ENCODE measurements at places on chromosomes 13 and 19.

- no peak for DNase-seq
These were observed 1555.4 kb upstream of the MIR17HG start for GRCh38 chr13:89791971-89792630.

DNA sequence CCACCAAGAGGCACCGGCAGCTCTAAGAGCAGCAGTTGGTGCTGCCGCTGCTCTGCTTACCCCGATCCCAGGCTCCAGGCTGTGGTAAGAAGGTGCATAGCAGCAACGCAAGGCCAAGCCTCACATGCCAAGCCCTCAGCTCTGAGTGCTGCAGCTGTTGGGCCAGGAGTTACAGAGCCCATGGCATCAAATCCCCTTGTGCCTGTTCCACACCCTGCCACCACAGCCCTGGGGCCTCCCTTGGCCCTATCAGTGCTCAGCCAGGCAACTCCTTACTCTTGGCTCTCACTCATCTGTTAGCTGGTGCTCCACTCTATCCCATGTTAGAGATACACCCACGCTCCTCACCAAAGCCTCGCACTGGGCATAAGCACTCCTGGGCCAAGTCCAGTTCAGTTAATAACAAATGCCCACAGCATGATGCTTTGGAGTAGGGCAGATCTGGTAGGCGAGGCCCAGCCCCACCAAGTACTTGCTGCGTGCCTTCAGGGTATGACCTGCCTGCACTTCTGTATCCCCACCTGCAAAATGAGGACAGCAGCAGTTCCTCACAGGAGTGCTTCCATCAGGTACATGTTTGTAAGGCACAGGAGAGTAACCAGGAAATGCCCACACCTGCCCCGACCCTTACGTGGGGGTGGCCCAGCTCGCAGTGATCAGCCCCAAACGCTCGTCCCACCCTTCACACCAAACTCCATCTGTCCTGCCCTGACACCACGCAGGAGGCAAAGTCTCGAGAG is 16.2 kb downstream of the AKAP8L start:
- no peak for DNase-seq

DNA sequence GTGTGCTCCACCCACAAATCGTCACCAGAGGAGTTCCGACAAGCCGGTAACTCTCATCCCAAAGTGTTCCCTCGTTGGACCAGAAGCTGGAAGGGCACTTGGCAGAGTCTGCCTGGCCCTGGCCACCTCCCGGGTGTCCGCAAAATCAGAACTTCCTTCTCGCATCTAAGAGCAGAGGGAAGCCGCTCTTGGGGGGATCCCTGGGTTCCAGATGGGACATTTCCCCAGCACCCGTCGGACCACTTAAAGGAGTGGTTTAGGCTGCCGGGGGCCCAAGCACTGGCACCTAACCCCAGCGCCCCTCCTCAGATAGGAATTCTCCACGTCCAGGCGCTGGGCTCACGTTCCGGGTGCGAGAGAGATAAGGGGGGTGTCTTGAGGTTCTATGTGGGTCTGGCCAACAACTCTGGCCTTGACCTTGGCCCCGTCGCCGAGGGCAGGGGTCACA is 857 bp upstream of the MAP2K7 start:
- DNase-seq, result no peak

GRCh38 chr19:44943801-44944249 is 1.8 kb downstream of the APOC4 start:
- DNase-seq, result no peak

GRCh38 chr13:21657538-21657937 is 13.3 kb upstream of the FGF9 start:
- no peak for DNase-seq

GRCh38 chr13:39506559-39507390 is 96.2 kb downstream of the LHFPL6 start:
- no peak for DNase-seq

DNA sequence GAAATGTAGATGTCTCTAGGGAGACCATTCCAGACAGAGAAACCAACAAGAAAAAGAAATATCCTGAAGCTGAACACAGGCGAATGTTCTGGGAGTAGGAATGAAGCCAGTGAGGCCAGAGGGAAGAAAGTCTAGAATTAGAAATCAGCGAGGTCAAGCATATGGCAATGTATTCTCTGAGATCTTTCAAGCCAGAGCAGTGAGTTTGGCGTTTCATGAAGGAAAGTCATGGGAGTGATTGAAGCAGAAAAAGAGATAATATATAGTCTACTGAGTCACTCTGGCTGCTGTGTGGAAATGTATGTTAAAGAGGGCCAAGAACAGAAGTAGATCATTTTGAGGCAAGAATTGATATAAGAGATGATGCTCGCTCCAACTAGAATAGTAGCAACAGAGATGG is 576.0 kb downstream of the PCDH17 start:
- DNase-seq, result no peak

GRCh38 chr19:50554212-50554611 is 14.0 kb downstream of the LRRC4B start:
- DNase-seq, result no peak

DNA sequence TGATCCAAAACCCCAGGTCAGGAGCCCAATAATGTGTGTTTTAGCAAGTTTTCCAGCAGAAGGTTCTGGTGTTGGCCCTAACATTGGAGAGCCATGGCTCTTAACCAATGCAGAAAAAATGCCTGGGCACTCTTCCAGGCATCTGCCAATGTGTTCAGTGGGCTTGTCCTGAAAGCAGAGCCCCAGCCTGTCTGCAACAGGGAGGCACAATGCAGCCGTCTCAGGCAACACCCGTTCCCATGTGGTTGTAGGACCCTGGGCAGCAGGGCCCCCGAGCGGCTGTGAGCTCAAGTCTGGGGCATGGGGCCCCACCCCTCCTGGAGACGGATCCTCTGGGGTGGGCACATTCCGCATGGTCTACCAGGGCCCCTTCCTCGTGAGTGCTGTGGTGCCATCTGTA is 58.1 kb upstream of the SIAH3 start:
- DNase-seq, result no peak

- no peak for DNase-seq
These were observed 21.4 kb downstream of the PABPC3 start for GRCh38 chr13:25117312-25117711.

DNA sequence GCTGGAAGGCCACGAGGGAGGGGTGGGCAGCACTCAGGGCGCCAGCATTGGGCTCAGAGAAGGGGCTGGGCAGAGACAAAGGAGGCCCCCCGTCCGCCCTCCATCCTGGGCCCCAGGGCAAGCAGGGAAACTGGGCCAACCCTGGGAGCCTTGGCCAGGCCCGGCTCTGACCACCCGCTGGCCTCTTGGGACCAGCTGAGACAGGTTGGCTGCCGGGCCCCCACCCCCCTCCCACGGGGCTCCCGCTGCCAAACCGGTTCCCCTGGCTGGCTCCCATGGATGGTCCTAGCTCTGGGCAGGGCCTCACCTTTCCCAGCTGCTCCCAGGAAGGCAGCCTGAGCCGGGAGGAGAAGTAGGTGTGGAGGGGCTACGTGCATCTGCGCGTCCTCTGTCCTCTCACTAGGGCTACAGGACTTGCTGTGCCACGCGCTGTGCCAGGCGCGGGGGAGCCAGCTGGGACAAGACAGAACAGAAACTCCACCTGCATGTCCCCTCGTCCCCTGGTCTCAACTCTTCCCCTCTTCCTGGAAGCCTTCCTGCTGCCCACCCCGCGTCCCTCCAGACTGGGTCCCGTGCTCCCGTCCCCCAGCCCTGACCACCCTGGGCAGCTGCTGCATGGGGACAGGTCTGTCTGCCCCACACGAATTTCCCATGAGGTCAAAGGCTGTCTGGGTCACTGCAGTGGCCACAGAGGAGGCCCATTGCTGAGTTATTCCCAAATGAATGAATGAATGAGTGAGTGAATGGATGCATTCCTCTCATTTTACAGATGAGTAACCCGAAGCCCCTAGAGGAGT is 29.1 kb upstream of the NCCRP1 start:
- DNase-seq, result no peak

GRCh38 chr13:47832458-47832972 is 168.6 kb downstream of the SUCLA2 start:
- DNase-seq, result no peak

- DNase-seq, result no peak
These were observed 3.4 kb upstream of the POU4F1 start for GRCh38 chr13:78606471-78607408.

DNA sequence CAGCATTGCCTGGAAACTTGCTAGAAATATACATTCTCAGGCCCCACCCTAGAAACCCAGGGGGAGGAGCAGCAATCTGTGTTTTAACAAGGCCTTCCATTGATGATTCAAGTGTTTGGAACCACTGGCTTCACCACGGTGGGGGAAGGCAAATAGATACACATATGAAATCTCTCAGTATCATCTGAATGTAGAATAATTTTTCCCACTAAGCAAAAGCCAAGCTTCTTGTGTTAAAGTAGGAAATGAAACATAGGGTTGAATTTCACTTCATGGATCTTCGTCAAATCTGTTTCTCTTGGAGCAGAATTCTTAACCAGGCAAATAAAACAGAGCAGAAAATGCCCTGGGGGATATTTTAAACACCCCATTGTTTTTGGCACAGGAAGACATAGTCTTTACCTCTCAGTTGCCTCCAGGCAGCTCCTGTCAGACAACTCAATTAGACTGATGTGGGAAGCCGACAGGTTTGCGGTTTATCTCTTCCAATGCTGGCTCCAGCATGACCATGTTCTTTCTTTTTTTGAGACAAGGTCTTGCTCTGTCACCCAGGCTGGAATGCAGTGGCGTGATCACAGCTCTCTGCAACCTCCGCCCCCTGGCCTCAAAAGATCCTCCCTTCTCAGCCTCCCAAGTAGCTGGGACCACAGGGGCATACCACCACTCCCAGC is 213.0 kb downstream of the FOXO1 start:
- no peak for DNase-seq

GRCh38 chr13:24834902-24835510 is 71.0 kb downstream of the RNF17 start:
- no peak for DNase-seq

- DNase-seq, result no peak
These were observed 13.7 kb downstream of the PPFIA3 start for GRCh38 chr19:49132974-49133609.

- no peak for DNase-seq
These were observed 9.7 kb downstream of the GPR42 start for GRCh38 chr19:35380450-35381124.

- DNase-seq, result no peak
These were observed 357.5 kb downstream of the NALCN start for GRCh38 chr13:101058841-101059240.

- no peak for DNase-seq
These were observed 15.6 kb downstream of the KDM4B start for GRCh38 chr19:4984438-4984990.

GRCh38 chr19:48491793-48492123 is 19.9 kb downstream of the LMTK3 start:
- DNase-seq, result no peak

DNA sequence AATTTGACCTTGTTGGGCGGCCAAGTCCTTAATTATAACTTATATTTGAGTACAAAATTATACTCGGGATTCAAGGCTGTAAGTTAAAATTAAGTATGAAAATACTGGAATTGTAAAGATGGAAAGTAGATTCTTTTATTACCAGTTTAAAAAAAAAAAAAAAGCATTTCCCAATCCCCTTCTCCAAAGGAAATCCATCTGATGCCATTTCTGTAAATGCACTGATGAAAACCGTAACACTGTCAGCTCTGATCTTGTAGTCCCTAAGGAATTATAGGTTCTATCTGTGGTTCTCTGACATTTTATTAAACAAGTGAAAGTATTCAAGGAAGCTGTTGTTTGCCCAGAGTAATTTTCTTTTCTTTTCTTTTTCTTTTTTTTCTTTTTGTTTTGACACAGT is 41.6 kb upstream of the HNRNPA1L2 start:
- no peak for DNase-seq

DNA sequence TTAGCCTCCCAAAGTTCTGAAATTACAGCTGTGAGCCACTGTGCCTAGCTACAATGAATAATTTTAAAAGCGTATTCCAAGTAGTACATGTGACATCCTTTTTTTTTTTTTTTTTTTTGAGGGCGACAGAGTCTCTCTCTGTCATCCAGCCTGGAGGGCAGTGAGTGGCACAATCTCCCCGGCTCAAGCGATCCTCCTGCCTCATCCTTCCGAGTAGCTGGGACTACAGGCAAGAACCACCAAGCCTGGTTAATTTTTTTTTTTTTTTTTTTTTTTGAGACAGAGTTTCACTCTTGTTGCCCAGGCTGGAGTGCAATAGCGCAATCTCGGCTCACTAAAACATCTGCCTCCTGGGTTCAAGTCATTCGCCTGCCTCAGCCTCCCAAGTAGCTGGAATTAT is 3.8 kb upstream of the PRR12 start:
- no peak for DNase-seq

GRCh38 chr13:26019251-26019650 is 32.6 kb downstream of the SHISA2 start:
- no peak for DNase-seq

DNA sequence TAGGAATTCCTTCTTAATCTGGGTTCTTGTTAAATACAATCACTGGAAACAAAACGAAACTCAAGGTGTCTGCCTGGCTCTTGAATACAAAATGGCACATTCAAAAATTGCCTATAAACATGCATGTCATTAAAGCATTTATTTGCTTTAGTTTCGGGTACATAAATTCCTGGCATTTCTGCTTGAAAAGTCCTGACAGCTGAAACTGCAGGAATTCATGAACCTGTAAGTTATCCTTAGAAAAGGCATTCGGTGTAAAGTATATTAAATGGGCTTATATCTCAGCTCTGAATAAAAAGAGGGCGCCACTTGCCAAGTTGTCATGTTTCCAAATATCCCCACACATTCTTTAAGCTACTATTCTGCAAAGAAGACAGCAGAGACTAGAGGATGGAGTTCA is 32.9 kb downstream of the RXFP2 start:
- no peak for DNase-seq

- no peak for DNase-seq
These were observed 165.8 kb downstream of the KDM4B start for GRCh38 chr19:5134691-5135090.

- DNase-seq, result no peak
These were observed 222.8 kb downstream of the PCDH20 start for GRCh38 chr13:61192826-61193225.

GRCh38 chr19:32680986-32681385 is 5.3 kb downstream of the RGS9BP start:
- no peak for DNase-seq

GRCh38 chr13:97537110-97537509 is 103.1 kb downstream of the RAP2A start:
- DNase-seq, result no peak

DNA sequence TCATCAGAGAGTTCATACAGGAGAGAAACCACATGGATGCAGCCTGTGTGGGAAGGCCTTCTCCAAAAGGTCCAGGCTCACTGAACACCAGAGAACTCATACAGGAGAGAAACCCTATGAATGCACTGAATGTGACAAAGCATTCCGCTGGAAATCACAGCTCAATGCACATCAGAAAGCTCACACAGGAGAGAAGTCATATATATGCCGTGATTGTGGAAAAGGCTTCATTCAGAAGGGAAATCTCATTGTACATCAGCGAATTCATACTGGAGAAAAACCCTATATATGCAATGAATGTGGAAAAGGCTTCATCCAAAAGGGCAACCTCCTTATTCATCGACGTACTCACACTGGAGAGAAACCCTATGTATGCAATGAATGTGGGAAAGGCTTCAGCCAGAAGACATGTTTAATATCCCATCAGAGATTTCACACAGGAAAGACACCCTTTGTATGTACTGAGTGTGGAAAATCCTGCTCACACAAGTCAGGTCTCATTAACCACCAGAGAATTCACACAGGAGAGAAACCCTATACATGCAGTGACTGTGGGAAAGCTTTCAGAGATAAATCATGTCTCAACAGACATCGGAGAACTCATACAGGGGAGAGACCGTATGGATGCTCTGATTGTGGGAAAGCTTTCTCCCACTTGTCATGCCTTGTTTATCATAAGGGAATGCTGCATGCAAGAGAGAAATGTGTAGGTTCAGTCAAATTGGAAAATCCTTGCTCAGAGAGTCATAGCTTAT is 17.7 kb downstream of the ZNF613 start:
- no peak for DNase-seq
